ENCODE measurements at places on chromosomes 2 and 18.

GRCh38 chr2:122515731-122516290 is 760.4 kb downstream of the TSN start:
- DNase-seq: no peak

- DNase-seq: no peak
Observed at GRCh38 chr18:49400398-49401072, 59.9 kb downstream of the DYM start.

- DNase-seq: no peak
Observed at GRCh38 chr2:127847931-127848330, 10.0 kb downstream of the POLR2D start.

GRCh38 chr2:1651121-1652033 is 92.9 kb downstream of the PXDN start:
- no peak for DNase-seq

- DNase-seq: peak; percentile 72
Observed at GRCh38 chr2:101089419-101089818, 61.8 kb downstream of the TBC1D8 start.

DNA sequence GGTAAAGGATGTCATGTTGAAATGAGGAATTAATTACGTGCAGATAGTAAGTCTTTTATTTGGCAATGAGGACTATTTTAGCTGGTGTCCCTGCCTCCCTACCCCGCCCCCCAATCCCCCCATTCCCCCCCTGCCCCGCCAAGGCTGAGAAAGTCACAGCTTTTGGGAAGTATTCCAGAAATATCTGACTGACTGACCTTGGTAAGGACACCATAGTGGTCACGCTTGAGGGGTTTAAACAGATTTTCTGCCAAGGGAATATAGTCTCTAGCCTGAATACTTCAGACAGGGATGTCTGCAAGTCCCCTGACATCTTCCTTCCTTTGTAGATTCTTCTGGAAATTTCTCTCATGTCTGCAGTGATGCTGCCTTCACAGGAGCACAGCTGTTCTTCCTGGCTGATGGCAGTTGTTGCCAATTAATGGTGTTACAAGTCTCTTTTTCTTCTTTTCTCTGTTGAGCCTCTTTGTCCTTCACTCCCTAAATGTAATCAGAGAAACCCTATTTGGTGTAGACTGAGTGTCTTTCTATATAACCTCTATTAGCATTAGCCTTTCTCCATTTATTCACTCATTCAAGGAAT is 53.7 kb upstream of the MGAT5 start:
- no peak for DNase-seq

DNA sequence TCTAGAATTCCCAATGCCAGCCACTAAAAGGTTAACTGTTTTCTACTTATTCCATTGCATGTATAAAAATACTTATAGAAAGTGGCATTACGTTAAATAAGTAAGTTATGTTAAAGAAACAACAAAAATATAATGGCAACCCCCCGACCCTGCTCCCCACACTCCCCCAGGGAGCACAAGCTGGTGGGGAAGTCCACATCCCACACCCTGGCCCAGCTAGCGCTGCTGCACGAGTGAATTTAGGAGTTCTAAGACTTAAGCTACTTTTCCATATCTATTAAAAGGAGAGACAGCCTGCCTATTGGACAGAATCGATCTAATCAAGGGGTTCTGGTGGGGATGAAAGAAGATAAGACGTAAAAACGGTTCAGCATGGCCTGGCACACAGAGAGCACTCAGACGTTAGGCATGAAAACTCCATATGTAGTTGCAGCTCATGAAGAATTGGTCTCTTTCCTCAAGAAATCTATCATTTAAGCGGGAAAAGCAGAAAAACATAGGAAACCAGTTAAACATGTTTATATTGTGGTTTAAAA is 16.6 kb downstream of the HJURP start:
- DNase-seq: no peak

DNA sequence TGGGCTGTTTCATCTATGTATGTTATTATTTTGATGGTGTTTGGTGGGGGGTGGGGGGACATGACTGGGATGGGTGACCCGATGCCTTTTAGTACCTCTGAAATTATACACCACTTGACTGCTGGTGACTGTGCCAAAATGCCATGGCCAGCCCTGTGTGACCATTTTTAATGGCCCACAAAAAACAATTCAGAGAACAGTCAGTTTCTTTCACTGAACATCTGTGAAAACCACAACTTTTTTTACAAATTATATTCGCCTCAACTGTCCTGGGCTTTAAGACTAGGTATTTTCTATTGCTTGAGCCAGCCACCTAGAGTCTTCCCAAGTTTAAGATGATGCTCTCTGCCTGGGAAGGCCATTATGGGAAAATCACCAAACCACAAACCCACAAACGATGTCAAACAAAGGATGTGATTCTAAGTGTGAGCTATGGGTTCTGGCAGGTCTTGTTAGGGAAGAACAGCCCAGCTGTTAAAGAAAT is 33.9 kb downstream of the FN1 start:
- no peak for DNase-seq

GRCh38 chr2:241794250-241794823 is 14.7 kb upstream of the NEU4 start:
- DNase-seq: peak; percentile 0

GRCh38 chr2:215775106-215775505 is 238.2 kb downstream of the MREG start:
- no peak for DNase-seq

DNA sequence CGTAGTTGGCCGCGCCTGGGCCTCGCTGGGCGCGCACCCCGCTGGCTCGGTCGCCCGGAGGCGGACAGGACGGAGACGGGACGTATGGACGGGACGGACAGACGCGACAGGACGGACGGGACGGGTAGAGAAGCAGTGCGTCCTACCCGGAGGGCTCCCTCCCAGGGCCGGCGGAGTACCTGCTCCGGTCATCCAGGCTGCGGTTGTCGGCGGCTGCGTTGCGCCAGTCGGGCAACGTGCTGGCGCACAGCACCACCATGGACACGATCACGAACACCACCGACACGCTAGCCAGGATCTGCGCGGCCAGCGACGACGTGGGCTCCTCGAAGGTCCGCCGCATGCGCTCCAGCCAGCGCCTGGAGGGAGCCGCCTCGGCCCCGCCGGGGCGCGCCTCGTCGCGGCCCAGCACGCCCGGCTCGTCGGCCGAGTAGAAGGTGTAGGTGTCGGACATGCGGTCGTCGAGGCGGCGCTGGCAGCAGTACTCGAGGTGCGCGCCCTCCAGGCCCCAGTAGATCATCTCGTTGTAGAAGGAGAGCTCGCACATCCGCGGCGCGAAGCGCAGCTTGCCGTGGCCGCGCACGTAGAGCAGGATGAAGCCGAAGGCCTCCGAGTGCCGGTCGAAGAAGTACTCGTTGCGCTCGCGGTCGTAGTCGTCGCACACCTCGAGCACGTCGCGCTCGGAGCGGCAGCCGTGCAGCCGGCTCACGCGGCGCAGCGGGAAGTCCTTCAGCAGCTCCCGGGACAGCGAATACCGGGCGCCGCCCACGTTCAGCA is 903 bp downstream of the KCNG3 start:
- DNase-seq: no peak

- DNase-seq: no peak
Observed at GRCh38 chr2:118058951-118059350, 29.3 kb upstream of the INSIG2 start.

- DNase-seq: no peak
Observed at GRCh38 chr2:30625701-30626100, 178.7 kb downstream of the LCLAT1 start.

DNA sequence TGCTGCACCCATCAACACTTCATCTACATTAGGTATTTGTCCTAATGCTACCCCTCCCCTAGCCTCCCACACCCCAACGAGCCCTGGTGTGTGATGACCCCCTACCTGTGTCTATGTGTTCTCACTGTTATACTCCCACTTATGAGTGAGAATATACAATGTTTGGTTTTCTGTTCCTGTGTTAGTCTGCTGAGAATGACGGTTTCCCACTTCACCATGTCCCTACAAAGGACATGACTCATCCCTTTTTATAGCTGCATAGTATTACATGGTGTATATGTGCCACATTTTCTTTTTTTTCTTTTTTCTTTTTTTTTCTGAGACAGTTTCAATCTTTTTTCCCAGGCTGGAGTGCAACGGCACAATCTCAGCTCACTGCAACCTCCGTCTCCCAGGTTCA is 284.1 kb upstream of the CYP26B1 start:
- no peak for DNase-seq

DNA sequence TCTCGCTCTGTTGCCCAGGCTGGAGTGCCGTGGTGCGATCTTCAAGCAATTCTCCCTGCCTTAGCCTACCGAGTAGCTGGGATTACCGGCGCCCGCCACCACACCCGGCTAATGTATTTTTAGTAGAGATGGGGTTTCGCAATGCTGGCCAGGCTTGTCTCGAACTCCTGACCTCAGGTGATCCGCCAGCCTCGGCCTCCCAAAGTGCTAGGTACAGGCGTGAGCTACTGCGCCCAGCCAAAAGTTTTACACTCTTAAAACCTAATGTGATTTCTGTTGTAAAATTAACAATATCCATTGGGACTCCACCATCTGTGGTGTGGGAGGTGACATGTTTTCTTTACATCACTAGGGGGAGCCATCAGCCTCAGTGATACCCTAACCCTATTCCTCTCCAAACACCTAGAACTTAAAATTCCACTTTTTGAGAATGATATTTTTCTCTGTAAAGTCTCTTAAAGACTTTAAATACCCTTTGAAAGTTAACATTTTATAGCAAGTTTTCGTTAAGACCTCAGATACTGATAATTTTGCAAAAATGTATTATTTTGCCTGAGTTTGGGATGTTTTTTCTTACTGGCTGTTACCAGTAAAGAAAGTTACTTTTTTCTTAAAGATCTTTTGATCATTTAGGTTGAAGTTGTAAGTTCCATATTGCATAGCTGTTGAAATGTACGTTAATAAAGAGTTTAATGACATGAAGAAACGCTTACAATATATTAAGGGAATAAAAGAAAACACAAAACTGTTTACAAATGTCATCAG is 11.6 kb upstream of the EIF2AK2 start:
- DNase-seq: peak; percentile 57

GRCh38 chr2:26720322-26721114 is 28.0 kb downstream of the KCNK3 start:
- no peak for DNase-seq

GRCh38 chr2:143521396-143521795 is 392.2 kb downstream of the ARHGAP15 start:
- no peak for DNase-seq

DNA sequence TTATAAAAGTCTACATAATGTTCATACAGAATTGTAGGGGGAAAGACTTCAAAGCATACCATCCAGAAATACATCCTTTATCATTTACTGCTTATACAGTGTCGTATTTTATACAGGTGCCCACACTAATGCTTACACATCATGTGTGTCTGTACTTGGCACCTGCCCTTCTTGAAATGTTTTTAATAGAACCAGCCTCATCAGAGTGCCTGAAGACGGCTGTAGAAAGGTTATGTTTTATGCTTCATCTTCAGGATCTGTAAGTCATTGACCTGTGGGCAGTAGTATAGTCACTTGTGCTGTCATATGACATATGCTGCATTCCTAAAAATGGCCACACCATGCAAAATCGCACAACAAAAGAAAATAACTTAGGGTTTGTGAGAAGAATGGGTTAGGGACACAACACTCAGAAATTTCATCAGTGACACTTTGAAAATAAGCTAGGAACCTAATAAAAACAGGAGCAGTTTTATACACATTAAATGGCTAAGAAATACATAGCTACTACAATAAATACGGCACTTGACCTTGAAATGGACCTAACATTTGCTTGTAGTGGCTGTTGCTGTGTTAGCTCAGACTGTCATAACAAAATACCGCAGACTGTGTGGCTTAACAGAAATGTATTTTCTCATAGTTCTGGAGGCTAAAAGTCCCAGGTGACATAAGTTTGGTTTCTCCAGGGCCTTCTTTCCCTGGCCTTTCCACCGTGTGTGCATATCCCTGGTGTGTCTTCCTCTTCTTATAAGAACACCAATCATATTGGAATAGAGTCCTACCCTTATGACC is 112.6 kb downstream of the CERS6 start:
- DNase-seq: no peak

GRCh38 chr2:623130-623922 is 53.9 kb downstream of the TMEM18 start:
- no peak for DNase-seq

DNA sequence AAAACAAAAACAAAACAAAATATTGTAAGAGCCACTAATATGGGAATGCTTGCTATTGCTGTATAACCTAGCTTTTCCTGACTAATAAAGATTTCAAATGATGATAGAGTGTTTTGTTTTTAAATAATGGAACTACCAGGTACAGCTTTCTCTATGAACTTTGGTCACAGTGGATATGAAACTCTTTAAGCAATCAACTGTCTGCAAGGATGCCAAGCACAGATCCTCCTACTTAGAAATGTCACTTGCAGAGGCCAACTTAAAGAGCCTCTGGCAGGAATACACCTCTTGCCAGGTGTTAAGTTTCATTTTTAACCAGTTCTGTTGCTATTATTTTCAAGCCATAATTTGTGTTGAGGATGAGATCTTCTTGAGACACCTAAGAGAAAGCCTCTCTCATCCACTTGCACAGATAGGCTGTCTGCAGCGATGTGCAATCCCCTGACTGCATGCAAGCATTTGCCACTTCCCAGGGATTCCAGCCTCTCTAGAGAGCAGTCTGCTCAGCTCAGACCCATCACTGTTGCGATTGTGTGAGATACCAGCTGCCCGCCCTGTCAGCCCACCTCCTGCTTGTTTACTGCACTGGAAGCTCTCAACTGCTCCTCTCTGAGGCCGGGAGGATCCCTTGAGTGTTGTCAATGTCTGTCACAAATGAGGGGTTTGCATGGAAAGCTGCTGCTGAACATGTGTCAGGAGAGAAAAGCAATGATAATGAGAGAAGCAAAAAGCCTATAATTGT is 86.1 kb upstream of the SCG2 start:
- no peak for DNase-seq

- no peak for DNase-seq
Observed at GRCh38 chr2:17815468-17816184, 634 bp upstream of the MSGN1 start.

DNA sequence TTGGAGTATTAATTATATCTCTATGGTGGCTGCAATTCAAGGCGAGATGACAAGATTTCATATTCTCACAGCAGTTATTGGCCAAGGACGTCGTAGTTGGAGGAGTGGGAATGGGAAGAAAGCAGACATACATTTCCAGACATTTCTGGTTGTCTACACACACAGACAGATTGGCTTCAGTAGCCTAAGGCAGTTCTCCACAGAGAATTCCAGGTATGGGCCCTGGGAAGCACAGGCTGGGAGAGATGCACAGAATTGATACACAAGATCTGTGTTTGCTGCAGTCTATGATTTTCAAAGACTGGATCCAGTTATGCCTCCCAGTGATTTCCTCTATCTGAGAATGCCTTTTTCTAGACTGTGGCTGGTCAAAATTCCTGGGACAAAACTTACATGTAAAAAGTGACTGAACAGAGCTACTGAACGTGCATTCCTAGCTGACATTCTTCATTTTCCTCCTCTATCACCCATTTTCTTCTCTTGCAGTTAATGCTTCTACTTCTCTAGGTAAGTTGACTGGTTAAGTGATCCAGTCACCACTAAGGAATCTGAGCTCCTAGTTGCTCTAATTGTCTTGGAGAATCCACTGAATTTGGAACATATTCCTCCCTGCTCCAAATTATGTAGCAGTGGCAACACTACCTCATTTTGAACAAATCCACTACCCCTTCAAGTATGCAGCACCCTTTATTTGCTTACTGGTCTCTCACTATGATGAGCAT is 386.7 kb upstream of the CDH7 start:
- no peak for DNase-seq
